ENCODE measurements at places on chromosomes 3 and 15.

GRCh38 chr3:60147249-60147950 is 1097.6 kb upstream of the CFAP20DC start:
- DNase-seq: no peak

- DNase-seq: no peak
These were observed 464.1 kb upstream of the RARB start for GRCh38 chr3:24963762-24964625.

GRCh38 chr15:72065801-72066200 is 52.1 kb downstream of the MYO9A start:
- DNase-seq: no peak

DNA sequence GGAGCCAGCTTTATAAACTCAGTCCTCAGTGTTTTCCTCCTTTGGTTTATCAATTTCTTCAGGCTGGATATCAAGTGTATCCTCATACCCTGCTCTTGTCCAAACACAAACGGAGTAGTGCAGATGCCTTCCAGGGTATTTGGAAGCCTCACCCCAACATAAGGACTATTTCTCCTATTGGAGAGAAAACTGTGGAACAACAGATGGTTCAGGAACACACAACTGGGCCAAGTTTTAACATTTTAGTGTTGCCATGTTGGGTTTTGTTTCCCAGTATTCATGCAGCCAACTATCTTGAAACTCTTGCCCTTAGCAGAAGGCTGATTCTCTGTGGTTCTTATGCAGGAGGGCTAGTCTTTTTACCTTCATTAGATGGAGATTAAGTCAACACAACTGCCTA is 398.1 kb downstream of the GABRB3 start:
- DNase-seq: no peak

- DNase-seq: no peak
These were observed 29.4 kb upstream of the HEG1 start for GRCh38 chr3:125085166-125085565.

GRCh38 chr3:46705751-46706552 is 4.8 kb downstream of the TMIE start:
- DNase-seq: no peak

DNA sequence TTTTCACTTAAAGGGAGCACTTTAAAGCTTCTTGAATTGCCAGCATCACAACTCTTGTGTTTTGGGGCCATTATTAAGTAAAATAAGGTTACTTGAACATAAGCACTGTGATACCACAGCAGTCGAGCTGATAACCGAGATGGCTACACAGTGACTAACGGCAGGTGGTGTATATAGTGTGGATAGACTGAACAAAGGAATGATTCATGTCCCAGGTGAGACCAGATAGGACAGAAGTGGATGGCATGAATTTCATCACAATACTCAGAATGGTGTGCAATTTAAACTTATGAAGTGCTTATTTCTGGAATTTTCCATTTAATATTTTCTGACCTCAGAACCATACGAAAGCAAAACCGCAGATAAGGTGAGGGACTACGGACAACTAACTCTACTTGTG is 40.2 kb downstream of the PBRM1 start:
- no peak for DNase-seq

DNA sequence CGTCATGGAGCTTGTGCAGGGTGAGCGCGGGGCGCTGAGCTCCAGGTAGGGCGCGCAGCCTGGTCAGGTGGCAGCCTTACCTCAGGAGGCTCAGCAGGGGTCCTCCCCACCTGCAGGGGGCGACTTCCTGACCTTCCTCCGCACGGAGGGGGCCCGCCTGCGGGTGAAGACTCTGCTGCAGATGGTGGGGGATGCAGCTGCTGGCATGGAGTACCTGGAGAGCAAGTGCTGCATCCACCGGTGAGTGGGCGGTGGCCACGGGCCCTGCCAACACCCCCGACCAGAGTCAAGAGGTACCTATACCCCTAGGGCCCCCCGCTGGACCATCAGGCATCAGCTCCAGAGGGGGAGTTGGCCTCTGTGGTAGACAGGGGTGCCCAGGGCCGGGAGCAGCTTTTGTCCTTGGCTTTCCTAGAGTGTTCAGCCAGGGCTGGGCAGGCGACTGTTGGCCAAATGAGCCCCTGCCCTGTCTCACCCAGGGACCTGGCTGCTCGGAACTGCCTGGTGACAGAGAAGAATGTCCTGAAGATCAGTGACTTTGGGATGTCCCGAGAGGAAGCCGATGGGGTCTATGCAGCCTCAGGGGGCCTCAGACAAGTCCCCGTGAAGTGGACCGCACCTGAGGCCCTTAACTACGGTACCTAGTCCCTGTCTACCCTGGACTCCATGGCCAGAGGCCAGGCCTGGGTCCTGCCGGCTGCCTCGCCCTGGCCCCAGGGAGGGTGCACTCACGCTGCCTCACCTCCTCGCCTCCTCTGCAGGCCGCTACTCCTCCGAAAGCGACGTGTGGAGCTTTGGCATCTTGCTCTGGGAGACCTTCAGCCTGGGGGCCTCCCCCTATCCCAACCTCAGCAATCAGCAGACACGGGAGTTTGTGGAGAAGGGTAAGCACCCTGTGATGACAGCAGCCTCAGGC is 9.1 kb downstream of the FES start:
- DNase-seq: no peak

- DNase-seq: peak; percentile 22
These were observed 66.7 kb upstream of the GATA2 start for GRCh38 chr3:128559486-128560225.

GRCh38 chr15:97012986-97013385 is 682.5 kb downstream of the NR2F2 start:
- DNase-seq: no peak

- no peak for DNase-seq
These were observed 24.8 kb downstream of the EAF1 start for GRCh38 chr3:15452156-15452555.

DNA sequence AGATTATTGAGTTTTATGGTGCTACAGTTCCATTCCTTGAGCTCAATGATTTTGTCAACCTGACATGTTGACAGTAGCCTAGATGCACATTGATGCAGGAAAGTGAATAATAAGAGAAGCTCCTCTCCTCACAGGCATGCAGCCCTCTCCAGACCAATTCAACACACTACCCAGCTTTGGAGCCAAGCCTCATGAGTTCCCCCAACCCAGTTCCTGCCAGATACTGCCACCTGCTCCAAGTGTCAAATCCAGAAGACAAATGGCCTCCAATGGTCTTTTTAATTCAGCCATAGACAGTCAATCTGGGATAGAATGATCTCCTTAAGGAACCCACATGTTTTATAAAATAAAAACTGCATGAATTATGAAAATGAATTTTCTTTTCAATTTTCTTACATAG is 83.7 kb upstream of the ARHGEF3 start:
- DNase-seq: no peak

DNA sequence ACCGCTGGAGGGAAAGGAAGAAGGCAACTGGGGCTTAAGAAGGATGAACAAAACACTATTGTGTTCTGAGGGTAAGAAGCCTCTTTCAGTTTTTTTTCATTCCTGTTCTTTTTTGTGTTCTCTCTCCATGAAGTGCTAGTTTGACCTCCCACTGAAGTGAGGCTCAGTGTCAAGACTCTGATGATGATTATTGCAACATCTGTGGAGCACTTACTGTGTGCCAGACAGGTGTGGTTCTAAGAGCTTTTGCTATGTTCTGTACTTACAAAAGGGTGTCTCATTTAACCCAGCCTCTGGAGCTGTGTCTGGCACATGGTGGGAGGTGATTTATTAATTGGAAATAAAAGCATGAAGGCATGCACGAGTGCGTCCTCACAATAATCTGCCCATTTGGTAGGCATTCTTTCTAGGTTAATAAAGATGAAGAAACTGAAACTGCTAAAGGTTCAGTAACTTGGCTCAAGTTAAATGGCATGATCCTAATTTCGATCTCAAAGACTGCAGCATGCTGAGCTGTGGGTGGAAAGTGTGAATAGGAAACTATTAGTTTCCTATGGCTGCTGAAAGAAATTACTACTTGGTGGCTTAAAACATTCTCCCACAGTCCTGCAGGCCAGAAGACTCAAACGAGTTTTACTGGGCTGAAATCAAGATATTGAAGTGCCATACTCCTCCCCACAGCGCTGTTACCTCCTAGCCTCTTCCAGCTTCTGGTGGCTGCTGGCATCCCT is 38.5 kb upstream of the VEPH1 start:
- no peak for DNase-seq

DNA sequence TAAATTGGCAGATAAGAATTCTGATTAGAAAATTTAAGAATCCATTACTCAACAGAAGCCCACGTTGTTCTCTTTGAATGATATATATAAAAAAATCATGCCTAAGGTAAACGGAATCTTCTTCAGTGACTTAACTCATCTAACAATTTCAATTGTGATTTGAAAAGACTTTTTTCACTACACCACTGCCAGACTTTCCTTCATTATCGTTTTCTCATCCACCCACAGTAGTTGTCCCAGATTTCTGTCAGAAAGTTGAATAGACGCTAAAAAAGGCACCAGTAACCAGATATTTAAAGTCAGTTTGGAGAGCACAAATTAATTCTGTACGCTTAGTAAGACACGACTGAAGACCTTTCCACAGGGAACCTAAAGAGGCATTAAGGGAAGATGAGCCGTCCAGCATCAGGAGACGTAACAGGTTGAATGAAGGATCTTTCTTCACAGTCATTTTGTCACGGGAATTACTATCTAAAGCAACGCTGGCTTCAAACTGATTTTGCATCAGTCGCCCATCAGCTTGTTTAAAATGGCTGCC is 1.3 kb downstream of the HIGD1A start:
- no peak for DNase-seq

- DNase-seq: no peak
These were observed 9.5 kb downstream of the GORASP1 start for GRCh38 chr3:39097716-39098472.

DNA sequence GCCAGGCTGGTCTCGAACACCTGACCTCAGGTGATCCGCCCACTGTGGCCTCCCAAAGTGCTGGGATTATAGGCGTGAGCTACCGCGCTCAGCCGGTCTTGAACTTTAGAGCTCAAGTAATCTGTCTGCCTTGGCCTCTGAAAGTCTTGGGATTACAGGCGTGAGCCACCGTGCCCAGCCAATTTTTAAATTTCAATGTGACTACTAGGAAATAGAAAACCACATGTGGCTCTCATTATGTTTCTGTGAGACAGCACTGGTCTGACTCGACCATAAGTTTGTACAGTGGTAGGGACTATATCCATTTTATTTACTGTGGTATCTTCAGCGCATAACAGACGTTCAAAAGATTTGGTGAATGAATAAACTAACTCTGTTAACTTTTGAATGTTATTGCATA is 9.1 kb downstream of the ZFAND6 start:
- DNase-seq: no peak

- no peak for DNase-seq
These were observed 198.5 kb downstream of the FOXP1 start for GRCh38 chr3:71384837-71385716.

DNA sequence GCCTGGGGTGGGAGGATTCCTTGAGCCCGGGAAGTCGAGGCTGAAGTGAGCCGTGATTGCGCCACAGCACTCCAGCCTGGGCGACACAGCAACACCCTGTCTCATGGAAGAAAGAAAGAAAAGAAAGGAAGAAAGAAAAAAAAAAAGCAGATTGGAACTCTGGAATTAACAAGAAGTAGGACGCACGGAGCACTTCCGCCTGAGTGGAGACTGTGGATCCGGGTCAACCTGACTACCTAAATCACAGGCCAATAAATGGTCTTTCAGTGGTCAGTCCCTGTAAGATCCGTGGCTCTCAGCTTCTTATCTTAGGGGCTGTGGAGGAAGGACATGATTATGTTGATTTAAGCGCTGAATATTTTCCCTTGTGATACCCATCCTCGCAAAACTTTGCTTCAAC is 2.4 kb upstream of the PPARG start:
- DNase-seq: no peak

GRCh38 chr3:187833799-187834578 is 88.7 kb upstream of the BCL6 start:
- no peak for DNase-seq

- DNase-seq: no peak
These were observed 12.6 kb downstream of the LIMD1 start for GRCh38 chr3:45606991-45607712.

DNA sequence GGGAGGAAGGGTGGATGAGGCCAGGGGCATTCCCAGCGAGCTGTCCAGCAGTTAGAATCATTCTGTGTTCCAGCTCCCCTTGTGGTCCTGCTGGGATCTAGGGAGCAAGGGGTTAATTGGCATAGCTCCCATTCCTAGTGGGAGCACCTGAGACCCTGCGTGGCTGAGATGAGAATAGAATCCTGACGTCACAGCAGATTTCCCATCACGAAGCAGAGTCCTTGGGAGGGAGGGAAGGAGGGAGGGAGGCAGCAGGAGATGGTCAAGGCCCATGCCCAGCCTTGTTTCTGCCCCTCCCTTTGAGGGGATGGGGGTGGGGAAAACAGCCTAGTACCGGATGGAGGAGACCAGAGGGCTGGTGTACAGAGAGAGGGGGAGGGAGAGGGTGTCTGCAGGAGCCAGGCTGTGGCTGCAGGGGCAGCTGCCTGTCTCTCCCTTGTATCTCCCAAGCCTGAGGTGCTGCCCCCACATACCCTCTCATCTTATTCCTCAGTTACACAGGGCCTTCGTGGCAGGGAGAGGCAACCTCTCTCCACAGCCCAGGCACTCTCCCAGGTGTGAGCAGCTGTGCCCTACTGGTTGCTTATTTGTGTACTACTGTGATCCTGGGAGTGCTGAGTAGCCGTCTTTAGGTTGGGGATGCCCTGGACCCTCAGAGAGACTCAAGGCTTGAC is 5.4 kb downstream of the TYRO3 start:
- no peak for DNase-seq

GRCh38 chr15:58484791-58485600 is 53.2 kb downstream of the LIPC start:
- DNase-seq: no peak

- DNase-seq: no peak
These were observed 13.7 kb downstream of the CD200 start for GRCh38 chr3:112346491-112347122.

DNA sequence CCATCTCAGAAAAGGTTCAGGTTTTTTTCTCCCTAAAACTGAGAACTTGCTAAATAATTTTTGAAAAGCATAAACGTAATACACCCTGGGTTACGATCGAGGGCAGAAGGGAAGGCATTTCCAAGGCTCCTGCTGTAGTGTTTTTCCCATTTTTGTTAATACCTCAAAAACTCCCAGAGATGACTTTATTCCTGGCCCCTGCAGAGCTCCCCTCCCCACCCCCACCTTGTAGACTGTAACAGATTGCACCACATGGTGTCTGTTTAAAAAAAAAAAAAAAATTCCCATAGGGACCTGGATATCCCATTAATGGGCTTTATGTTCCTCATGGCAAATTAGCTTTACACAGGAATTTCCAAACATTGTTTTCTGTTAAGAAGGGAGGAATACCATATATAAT is 38.2 kb downstream of the FEZF2 start:
- DNase-seq: no peak

- DNase-seq: no peak
These were observed 85.9 kb upstream of the KLHL25 start for GRCh38 chr15:85880501-85881190.

- no peak for DNase-seq
These were observed 32.7 kb downstream of the SLC41A3 start for GRCh38 chr3:126051234-126051633.

Data from NCI-H345 (cell line).